RPMI8226 (cell line): ENCODE measurements at places on chromosomes 4 and X.

DNA sequence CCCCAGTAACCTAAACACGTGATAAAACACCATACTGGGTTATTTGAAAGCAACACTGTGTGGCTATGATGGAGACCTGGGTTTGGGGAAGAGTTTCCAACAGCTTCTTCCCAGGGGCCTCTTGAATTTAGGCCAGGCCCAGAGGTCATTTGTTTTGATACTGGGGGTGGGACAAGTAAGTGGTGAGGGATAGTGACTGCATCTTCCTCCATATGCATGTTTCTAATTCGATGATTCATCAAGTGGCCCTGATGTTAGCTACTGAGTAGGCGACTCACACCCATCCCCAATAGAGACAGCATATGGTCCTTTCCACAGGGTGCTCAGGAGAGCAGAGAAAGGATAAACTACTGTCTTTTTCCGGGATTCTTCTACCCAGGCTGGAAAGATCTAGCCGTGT lies 2.7 kb downstream of the NDP start:
- DNase-seq = no peak

- no peak for DNase-seq
These were observed 19.7 kb upstream of the SCOC start for GRCh38 chr4:140353786-140354185.

DNA sequence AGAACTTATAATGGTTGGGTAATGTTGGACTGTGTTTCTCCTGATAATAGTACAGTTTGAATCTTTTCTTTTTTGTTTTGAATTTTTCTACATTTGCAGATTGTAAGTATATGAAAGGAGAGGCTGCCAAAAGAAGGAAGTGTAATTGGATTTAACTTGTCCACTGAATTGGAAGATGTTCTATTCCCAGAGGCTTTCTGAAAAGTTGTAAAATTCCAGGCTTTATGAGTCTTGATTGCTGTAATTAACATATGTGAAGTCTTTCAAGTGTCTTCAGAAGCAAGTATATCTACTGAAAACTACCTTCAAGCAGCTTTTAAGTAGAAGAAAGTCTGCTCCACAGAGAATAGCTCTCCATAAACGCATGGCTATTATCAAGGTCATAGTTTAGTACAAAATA lies 2456.4 kb downstream of the PCDH7 start:
- no peak for DNase-seq

DNA sequence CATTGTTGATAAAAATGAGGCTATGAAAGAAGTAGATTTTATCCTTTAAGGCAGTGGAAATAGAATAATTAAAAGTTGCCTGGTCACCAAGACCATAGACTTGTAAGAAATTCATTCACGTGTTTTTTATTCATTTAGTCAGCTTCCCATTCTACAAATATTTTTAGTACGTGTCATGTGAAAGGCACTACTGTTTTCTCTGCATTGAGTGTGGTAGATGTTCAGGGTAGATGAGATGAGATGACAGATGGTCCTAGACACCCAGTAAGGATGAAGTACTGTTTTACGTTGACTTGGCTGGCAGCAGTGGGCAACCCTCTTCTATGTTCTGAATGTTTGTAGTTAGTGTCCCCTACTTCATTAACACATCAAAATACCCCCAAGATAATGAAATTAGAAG lies 228.1 kb downstream of the ARHGAP24 start:
- DNase-seq = no peak

- DNase-seq = no peak
These were observed 5.4 kb upstream of the BBS7 start for GRCh38 chr4:121875652-121876051.

DNA sequence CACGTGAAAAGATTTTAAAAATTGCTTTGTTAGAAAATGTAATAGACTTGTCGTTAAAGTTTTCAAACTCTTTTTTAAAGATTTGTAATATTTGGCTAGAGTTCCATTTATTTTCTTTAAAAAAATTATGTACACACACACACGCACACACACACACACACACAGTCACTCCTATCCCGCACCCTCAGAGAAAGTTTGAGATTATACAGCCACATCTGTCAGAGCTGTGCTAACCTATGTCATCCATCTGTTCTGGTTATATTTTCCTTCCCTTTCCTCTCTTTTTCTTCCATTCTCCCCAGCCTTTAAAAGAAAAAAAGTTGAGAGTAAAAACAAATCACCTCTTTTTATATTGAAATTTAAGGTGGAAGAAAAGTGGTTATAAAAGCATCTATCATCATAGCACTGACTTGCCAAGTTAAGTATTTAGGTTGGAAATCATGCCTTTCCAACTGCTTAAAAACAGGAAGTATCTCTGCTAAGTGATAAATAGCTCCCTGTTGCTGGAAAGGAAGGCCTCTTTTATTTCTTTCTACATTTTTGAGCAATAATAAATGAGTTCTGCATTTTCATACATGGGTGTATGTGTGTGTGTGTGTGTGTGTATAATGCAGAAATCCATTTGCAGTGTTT lies 163.3 kb upstream of the SPRY1 start:
- DNase-seq = no peak

- no peak for DNase-seq
These were observed 203.4 kb downstream of the SLC39A8 start for GRCh38 chr4:102141842-102142241.

GRCh38 chr4:22515888-22516541 lies at the start of gene ADGRA3:
TSS of gene ADGRA3 (minus strand) at chr4:22516066. CDS start at chr4:22515784, 282 bp downstream.
- peak; percentile 19 for DNase-seq

DNA sequence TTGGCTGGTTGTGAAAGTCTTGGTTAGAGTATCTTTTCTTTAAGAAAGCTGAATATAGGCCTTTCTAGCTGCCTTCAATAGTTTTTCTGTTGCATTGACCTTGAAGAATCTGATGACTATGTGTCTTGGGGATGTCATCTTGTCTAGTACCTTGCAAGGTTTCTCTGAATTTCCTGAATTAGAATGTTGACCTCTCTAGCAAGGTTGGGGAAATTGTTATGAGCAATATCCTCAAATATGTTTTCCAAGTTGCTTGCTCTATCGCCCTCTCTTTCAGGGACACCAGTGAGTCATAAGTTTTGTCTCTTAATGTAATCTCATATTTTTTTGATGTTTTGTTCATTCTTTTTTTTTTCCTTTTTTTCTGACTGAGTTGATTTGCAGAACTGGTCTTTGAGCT lies 194.7 kb downstream of the RAB28 start:
- no peak for DNase-seq

- DNase-seq = peak; percentile 15
These were observed 76.0 kb downstream of the SPIN4 start for GRCh38 chrX:63275127-63275526.

DNA sequence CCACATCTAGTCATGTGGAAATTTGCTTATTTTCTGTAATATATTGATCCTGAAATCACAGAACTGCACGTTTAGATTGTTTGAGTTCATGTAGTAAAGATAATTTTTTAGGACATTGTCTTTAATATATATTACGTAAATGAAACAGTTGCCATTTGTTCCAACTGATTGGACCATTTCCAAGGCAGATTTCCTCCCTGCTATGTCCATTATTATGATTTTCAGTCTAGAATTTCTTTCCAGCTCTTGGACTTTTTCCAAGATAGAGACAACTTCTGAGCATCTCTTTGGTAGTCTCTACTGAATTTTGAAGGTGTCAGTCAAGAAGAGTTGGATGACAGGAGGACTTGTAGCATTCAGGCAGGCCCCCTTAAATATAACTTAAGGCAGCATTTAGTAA lies 94.6 kb downstream of the STIM2 start:
- DNase-seq = no peak

DNA sequence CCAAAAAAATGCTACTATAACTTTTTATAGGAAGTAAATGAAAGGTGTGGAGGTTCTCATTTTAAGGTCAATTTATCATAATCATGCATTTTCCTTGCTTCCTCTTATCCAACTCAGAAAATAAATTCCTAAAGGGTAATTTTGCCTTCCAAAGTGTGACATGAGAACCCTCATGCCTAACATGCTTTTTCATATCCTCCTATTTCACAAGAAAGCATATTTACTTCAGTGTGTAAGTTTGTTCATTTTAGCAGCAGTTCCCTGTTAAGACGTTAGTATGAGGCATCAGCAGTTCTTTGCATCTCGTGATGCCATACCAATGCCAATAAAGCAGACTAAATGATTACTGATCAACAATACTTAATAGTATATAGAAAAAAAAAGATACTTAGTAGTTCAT lies 18.4 kb downstream of the WDFY3 start:
- DNase-seq = no peak

DNA sequence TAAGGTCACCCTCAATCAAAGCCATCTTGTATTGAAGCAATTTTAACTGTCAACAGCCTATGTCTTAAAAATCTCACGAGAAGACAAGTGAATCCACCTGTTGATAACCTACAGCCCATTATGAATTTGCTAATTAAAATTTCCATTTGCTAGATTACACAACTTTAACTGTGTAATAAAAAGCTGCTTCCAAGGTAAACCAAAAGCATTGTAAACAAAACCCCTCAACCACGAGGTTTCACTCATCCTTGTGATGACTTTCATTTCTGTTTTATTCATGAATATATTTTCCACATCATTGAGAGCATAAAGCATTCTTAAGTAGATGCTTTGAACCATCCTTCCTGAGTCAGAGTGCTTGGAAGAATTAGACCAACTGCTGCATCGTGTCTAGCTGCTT lies 217.5 kb upstream of the GYPA start:
- DNase-seq = no peak

DNA sequence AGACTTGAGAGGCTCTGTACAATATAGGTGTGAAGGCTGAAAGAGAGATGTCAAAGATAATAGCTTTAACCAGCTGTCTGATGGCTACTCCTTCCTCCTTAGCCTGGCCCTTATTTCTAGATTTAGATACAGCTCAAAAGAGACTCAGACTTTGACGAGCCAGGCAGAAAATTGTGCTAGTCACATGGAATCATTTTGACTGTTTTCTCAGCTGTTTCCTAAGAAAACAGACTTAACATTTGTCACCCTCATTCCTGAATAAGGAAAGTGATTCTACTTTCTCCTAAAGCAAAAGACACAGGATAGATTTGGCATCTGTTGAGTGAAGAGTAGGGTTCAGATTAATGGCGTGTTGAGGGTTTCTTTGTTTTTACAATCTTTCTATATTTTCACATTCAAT lies 340.7 kb downstream of the DHX15 start:
- DNase-seq = no peak

GRCh38 chr4:98899277-98899676 lies 29.7 kb downstream of the EIF4E start:
- DNase-seq = no peak

DNA sequence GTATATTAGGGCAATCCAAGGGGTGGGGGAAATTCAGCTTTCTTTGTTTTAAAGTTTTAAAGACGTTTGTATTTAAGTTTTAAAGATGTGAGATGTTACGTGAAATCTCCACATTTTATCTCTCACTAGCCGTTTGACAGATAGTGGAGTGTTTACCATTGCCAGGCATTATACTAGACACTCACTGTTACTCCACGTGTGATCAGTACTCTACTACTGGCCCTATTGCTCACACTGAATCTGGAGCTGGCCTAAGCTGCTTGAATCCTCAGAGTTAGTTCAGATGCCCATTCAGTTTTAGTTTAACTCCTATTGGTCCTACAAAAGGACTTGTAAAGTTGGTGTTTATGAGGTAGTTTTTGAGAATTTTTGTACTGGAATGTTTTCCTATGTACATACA lies 4.5 kb downstream of the ADAD1 start:
- DNase-seq = no peak

GRCh38 chr4:153652051-153652784 lies 31.9 kb upstream of the TLR2 start:
- no peak for DNase-seq

GRCh38 chrX:63101879-63102620 lies 249.1 kb downstream of the SPIN4 start:
- no peak for DNase-seq

DNA sequence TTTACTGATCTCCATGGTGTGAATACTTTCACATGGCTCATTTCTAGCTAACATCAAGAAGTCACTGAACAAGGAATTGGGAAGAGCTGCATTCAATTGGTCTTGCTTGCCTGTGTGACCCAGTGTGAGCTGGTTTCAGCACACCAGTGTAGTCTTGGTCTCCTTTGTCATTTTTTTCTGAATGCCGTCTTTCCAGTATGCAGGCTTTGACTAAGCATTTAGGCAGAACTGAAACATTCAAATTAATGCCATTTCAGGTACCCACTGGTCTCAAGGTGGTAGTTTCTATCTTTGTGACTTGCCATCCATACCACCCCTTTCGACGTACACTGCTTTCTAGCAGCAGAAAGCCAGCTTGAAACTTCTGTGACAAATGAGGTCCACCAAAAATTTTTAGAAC lies 550.5 kb upstream of the BOD1L1 start:
- no peak for DNase-seq

GRCh38 chr4:148065075-148065474 lies 333.2 kb downstream of the ARHGAP10 start:
- no peak for DNase-seq

- DNase-seq = no peak
These were observed 113.3 kb upstream of the CPEB2 start for GRCh38 chr4:14888790-14889572.

GRCh38 chrX:131322651-131323050 lies 33.5 kb upstream of the IGSF1 start:
- DNase-seq = no peak

- DNase-seq = no peak
These were observed 48.6 kb upstream of the ARSJ start for GRCh38 chr4:114028071-114028470.

DNA sequence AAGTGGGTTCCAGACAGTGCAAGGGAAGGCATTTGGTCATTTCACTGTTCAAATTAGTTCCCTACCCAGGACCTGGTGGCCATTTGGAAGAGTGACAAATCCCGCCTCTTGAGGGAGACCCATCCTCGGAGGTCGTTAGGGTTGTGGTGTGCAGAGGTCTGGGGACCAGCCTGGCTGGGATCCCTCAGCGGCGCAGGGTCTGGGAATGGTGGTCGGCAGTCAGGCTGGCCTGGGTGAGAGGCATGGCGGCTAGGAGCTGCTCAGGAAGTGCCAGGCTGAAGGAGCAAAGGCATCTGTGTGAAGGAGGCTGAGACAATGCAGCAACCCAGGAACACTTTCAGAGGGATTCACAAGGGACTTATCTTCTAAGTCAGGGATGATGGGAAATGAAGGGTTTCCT lies 6.7 kb downstream of the NLGN3 start:
- no peak for DNase-seq

DNA sequence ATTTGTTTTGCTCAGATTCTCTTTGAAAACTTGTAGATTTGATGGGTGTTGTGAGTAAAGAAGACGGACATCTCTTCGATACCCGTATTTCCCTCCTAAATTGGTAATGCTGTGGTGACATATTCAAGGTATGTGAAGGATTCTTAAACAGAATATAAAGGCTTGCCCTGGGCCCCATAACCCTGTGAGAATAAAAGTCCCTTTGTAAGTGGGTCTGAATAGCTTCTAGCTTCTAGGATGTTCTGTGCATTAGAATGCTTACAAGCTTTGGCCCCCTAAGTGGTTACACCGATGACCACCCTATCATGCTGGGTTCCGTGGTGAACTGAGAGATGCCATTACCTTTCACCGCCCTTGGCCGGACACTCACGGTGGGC lies 574 bp upstream of the MOB1B start:
- DNase-seq = no peak

DNA sequence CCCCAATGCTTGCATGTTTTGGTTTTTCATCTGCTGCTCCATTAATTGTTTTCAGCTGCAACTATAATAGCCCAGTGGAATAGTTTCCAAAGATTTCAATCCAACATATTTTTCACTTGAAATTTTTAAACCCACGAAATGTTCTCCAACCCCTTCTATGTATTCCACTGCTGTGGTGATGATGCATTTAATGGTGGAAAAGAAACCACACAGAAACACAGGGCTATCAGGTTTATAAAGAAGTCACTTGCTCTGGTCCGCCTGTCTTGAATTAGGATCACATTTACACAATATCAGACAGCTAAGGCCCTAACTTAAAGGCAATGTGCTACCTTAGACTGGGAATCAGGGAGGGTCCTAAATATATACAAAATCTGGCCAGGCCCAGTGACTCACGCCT lies 35.0 kb downstream of the OPHN1 start:
- no peak for DNase-seq
